ENCODE measurements at places on chromosomes 4 and X.

GRCh38 chr4:108954880-108955279, 192.0 kb upstream of the ETNPPL start:
- DNase-seq, result no peak

DNA sequence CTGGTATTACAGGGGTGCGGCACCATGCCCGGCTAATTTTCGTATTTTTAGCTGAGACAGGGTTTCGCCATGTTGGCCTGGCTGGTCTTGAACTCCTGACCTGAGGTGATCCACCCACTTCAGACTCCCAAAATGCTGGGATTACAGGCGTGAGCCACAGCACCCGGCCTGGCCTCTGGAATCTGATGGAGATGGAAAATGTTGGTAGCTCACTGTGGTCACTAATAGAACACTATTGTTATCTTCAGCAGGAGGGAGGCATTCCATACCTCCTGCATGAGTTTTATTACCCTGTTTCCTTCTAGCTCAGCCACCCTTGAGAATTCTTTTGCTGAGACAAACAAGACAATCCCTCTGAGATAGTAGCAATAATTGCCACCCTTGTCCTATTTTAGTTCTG, 105.0 kb downstream of the SHROOM3 start:
- DNase-seq, result no peak

- DNase-seq, result no peak
Observed at GRCh38 chrX:13829983-13830382, 13.1 kb upstream of the GPM6B start.

GRCh38 chr4:107850438-107850837, 25.7 kb downstream of the SGMS2 start:
- no peak for DNase-seq

- no peak for DNase-seq
Observed at GRCh38 chr4:182144626-182145333, 98.4 kb upstream of the TENM3 start.
